Effector CD8-positive, alpha-beta T cell (primary cell): ENCODE measurements at places on chromosomes 11 and 22.

GRCh38 chr11:76699451-76700091, 29.0 kb upstream of the LRRC32 start:
- no peak for DNase-seq

- no peak for DNase-seq
These were observed 38.3 kb downstream of the PDGFB start for GRCh38 chr22:39206491-39206890.

DNA sequence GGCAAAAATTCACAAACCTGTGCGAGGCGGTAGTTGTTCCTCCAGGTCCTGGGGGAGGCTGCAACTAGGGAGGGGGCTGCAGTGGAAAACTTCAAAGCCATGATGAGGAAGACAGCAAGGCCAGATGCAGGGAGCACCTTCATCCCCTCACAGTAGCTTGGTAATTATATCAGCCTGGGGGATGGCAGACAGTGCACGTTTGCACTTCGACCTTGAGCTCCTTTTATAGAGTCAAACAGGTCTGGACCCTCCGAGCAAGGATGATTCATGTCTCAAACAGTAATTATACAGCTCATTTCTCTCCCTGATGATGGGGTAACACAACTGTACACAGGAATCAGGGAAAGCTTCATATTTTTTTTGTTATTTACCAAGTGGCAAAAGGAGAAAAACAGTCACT, at the start of gene MMP20:
Gene MMP20, minus strand, starts transcription at position 156 of the 400 bp plus-strand sequence. Its CDS starts 13 bp downstream, at position 143.
- DNase-seq, result no peak

GRCh38 chr11:15920856-15921629, 435.3 kb downstream of the SOX6 start:
- no peak for DNase-seq

DNA sequence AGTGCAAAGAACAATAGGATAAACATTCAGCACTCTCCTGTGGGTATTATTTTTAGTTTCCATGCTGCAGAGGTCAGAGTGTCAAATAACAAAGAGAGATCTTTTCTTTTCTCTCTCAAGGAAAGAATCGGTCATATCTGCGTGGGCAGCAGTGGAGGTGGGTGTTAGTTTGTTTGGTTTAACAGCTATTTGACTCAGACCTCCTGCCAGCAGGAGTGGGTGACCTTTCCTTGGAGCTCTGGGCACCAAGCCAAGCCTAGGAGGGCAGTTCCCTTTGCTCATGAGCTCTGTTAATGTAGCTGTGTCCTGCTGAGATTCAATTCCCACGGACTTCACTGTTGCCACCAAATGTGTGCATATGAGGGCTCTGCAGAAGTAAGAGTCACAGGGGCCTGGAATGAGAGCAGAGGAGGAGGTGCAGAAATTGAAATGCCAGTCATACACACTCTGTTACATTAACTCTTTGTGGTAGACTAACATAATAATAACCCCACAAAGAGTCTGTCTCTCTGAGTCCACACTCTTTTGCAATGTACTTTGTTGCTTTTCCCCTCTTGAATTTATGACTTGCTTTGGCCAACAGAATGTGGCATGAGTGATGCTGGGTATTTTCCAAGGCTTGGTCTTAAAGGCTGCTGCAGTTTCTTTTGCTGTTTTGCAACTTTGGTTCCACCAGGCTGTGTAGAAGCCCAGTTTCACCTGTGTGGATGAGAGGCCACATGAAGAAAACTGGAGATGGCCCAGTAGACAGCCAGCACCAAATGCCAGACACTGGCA, 76.0 kb upstream of the GRK3 start:
- DNase-seq, result no peak

DNA sequence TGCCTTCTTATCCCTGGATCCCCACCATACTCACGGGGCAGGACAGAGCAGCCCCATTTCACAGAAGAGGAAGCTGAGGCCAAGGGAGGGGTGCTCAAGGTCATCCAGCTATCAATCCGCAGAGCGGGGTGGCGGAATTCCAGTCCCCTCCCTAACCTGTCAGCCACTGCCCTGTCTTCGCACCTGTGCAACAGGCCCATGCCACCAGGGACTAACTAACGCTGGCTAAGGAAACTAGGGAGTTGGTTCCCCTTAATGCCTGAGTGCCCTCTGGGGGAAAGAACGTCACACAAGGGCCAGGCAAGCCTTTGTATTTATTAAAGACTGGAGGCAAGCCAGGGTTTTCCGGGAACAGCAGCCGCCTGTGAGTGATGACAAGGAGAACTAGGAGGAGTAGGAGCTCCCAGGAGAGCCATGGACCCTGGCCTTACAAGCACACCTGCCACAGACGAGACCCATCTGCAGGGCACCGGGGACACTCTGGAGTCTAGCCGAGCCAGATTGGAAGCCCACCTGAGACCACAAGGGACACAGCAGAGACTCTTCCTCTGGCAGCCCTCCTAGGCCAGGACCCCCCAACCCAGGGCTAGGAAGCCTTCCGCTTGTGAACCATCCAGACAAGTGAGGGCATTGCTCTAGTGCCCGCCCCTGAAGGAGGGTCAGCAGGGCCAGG, 64.4 kb downstream of the MYH9 start:
- DNase-seq, result no peak

DNA sequence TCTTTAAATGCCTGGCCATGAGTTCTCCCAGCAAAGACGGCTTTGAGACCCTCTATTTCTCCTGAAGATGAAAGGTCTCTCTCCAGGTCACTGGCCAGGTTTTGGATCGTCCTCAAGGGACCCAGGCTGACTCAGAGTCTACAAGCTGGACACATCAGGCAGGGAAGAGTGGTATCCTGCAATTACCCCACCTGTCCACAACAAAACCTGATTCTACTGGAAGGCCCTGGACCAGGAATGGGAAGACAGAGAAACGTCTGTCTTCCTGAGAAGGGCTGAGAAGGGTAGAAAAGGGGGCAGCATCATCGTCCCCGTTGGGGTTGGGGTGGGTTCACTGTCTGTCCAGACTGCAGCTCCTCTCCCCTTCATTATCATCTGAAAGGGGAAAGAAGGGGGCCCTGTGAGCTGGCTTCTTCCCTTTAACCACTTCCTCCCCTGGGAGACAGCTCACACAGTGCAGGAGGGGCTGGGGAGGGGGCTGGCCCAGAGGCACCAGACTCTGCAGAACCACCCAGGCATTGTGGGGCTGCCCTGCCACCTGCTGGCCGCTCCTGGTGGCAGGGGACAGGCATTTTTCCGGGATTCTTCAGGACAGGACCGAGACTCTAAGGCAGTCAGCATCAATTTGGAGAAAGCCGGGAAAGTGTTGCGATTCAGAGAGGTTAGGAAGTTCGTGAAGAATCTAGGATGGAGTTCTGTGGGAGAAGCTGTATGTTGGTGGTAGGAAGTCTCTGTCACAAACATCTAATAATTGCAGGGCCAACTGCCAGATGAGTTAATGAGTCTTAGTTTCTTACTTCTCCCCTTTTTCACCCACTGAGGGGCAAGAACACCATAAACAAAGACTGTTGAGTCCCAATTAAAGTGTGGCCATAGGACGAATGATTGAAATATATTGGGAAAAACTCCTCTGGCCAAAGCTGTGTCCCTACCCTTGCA, 57.6 kb downstream of the SYN3 start:
- no peak for DNase-seq

GRCh38 chr11:8138526-8138925, 30.3 kb downstream of the RIC3 start:
- DNase-seq, result no peak

GRCh38 chr11:74838188-74838587, 89.5 kb downstream of the RNF169 start:
- DNase-seq, result no peak

DNA sequence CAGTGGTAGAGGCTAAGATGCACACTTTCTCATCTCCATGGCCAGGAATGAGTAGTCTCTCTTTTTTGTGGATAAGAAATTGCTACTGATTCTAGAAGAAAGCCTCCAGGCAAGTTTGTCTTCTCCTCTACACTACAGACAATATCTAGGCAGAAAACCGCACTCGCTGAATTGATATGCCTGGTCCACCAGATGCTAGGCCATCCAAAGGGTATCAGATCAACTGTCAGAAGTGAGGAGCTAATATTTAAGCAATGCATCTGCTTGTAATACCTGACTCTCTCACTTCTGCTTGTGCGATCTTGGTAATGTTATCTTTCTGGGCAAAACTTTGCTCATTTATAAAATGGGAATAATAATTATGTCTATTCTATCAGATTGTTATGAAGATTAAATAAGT, 45.0 kb downstream of the CASP12 start:
- DNase-seq, result no peak

DNA sequence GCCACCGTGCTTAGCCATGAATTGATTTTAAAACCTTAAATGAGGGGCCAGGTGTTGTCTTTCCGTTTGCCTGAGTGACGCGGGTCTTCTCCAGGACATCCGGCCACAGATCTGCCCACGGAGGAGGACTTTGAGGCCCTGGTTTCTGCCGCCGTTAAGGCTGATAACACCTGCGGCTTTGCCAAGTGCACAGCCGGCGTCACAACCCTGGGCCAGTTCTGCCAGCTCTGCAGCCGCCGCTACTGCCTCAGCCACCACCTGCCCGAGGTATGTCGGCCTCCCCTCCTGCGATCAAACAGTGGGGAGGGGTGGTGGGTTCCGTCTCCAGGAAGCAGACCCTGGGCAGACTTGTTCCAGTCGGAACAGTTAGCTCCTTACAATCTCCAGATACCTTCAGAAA, 34.4 kb downstream of the IGHMBP2 start:
- no peak for DNase-seq

- DNase-seq, result no peak
These were observed 301.4 kb upstream of the PDGFD start for GRCh38 chr11:104465321-104465720.

- DNase-seq, result no peak
These were observed 13.7 kb downstream of the FAR1 start for GRCh38 chr11:13682212-13682611.

- no peak for DNase-seq
These were observed 20.6 kb downstream of the PARVA start for GRCh38 chr11:12397931-12398334.

DNA sequence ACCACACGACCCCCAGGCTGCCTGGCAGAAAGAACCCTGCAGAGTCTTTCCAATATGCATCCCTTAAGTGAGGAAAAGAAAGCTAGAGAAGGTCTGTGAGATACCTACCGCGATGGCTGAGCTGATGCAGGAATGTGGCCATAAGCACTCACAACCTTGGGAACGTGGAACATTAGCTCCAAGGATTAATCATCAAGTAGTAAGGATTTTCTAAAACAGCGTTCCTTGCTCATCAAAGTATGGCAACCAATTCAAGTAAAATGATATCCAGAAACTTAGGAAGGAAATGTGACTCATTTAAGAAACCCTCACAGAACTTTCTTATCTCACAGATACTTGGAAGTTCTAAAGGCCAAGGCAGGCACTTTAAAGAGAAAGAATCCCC, 12.8 kb downstream of the PACSIN2 start:
- no peak for DNase-seq

DNA sequence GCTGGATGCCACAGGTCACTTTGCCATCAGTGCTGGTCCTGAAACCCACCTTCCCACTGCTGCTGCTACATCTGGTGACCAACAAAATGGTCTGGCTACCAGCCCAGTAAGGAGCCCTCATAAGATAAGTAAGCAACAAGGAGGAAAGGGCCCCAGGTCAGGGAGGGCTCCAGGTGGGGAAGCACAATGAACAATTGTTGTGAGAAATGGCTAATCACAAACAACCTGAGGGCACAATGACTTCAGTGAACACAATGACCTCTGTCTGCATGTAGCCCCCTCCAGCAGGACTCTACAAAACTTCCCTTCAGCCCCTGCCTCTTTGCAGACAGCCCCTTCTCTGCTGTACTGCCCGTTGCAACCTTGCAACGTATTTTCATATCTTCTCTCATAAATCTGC, 19.4 kb upstream of the FBLN1 start:
- no peak for DNase-seq

- no peak for DNase-seq
These were observed 100.8 kb downstream of the SHANK2 start for GRCh38 chr11:71151561-71151960.

DNA sequence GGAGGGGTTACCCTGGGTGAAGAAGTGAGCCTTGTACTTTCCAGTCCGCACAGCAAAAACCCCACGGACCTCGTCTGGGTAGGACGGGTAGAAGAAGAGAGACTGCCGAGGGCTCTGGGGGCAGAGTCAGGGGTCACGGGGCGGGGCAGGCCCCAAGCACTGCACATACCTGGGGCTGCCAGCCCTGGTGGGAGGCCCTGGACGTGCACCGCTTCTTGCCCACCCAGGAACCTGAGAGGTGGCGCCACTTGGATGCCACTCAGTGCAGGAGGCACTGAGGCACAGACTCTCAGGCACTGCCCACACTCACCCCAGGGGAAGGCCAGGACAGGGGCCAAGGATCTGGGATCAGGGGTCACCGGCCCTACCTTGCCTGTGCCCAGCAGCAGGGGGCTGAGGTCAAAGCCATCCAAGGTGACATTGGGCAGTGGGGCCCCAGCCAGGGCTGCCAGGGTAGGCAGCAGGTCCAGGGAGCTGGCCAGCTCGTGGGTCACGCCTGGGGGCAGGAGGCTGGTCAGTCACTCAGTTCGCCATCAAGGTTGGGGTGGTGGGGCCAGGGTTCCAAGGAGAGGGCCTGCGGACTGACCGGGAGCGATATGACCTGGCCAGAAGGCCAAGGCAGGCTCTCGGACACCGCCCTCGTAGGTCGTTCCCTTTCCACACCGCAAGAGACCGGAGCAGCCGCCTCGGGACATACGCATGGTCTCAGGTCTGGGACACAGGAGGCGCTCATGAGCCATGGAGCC, 2.2 kb downstream of the ARSA start:
- no peak for DNase-seq

DNA sequence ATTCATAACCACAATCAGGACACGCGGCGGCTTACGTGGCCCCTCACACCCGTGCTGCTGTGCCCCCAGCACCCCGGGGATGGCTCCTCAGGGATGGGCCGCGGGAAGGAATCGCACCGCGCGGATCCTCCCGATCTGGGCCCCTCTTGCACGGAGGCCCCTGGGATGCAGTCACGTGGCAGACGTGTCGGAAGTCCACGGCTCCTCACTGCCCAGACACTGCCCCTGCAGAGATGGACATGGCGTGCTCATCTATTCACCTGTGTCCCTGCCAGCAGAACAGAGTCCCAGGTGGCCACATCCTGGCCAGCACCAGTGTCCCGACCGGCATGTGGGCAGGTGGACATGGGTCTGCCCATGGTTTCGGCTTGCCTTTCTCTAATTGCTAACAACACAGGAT, 12.8 kb downstream of the MOB2 start:
- DNase-seq, result no peak

DNA sequence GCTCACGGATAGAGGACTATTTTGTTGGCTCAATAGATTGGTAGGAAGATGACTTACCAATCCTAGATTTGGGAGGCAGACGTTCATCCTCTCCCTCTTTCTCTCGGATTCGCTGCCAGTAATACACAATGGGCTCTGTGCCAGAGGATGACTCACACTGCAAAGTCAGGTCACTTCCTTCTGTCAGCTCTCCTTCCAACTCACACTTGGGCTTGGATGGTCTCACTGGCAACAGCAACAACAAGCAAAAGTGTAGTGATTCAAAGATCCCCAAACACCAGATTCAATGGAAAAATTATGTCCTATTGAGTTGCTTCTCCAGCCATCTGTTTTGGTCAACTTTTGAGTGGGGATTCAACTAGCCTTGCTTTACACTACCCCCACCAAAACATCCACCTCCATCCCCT, 21.7 kb upstream of the HSPA8 start:
- no peak for DNase-seq

- no peak for DNase-seq
These were observed 1.4 kb downstream of the HTR3B start for GRCh38 chr11:113906038-113906437.
